Activated T-cell treated with anti-CD3 and anti-CD28 coated beads, Interleukin-2, amount 50 U/mL, for 4 hours (primary cell): ENCODE measurements at places on chromosomes 7 and 10.

GRCh38 chr7:7185371-7185989, 3.1 kb downstream of the C1GALT1 start:
- no peak for DNase-seq

GRCh38 chr10:83706952-83707582, 432.2 kb upstream of the GHITM start:
- DNase-seq: no peak

DNA sequence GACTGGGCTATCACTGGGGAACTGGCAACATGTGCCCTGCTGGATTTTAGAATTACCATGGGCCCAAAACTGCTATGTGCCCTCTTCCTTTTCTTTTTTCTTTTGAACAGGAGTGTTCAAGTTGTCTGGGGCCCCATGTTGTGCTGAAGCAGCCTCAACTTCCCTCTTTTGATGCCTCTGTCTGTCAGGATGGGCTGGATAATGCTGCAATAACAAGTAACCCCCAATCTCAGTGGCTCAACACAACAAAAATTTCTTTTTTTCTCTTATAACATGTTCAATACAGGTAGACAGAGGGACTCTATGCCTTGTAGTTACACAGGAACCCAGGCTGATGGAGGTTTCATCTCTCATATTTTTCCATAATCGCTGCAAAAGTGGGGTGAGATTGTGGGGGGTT, 8.2 kb upstream of the PCBD1 start:
- DNase-seq: no peak

GRCh38 chr10:4766454-4766853, 59.6 kb upstream of the AKR1E2 start:
- DNase-seq: no peak

DNA sequence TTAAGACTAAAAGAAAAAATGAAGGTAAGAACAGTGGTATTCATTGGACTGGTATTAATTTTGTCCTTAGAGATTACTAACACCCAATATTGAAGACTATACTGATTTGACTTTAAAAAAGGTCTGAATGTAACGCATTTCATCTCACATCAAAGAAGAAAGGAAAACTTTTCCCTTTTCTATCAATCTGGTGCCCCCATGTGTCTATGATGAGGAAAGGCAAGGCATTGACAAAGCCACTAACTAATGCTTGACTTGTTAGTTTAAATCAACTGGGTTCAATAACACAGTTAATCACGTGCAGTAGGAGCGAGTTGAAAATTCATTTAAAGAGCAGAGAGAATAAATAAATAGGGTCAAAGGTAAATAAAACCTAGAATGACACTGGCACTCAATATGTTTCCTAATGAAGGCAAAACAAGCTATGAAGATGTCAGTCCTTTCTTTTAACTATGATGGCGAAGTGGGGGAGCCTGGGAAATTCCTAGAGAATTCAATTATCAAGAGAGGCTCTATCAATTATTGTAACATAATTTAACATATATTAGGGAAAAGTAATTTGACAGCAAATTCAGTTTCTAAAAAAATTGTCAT, 180.9 kb downstream of the ANK3 start:
- no peak for DNase-seq

DNA sequence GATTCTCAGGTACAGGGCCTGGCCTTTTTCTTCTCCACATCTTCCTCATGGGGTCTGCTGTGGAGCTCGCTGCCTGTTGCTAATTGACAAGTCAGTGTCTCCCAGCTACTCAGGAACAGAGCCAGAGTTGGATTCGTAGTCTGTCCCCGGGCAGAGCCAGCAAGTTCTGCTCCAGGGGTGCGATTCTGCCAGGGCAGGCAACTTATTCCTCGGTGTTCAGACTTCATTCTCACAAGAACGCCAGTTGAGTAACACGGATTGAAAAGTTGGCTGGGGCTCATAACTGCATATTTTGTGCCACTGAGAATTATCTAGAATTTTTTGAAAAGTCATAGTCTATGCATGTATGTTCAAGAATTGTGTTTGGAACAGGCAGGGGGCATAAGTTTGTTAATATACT, 336.7 kb upstream of the NPVF start:
- no peak for DNase-seq

DNA sequence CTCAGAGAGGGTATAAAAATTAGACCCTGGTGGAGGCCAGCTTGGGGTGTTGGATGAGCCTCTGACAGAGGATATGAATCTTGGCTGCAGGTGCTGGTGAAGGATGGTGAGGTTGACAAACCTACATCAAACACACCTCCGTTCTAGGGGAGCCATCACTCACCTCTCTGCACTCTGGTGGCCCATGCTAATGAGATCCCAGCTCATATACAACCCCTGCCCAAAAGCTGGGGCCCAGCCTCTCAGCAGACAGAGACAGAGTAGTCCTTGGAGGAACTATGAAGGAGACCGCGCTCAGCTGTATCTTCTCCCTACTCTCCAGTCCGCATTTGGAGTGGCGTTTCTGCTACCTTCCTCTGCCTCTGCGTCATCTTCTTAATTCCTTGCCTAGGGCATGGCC, 83.1 kb upstream of the SORCS3 start:
- DNase-seq: no peak

DNA sequence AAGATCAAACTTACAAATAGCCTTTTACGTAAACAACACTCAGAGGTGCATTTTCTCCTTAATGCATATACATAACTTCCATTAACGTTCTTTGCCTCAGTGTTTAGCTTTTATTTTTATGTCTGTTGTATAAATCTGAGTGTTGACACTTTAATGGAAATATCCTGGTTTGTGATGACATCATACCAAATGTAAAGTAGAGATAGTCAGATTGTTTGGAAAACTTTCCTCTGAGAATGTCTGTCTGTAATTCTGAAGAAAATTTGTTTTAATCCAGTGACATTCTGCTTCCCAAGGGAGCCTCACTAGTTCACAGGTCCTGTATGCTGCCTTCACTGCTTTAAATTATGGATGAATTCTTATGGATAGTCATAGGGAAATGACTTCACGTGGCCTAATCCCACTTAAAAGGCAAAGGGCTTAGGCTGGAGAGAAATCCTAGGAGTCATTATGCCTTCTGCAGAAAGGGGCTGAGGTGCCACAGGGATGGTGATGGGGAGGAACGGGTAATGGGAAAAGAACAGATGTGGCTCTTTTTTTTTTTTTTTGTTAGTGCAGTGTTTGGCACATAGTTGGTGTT, 93.2 kb downstream of the DNAJB9 start:
- DNase-seq: no peak

GRCh38 chr7:20409961-20410360, 79.3 kb downstream of the ITGB8 start:
- no peak for DNase-seq

DNA sequence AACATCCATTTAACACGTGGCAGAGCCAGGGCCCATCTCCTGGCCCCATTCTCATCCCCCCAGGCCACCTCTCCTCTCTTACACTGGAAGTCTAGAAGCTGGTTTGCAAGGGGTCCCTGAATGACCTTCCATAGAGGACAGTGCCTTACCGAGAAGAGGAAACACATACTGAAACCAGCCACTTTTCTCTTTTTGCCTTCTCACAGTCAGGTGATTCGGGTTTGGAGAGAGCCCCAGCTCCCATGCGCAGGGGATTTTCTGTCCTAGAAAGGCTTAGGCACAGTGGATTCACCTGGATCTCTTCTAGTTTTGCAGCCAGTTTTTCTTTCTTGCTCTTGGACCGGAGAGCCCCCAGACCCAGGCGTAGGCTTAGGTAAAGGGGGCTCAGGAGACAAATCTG, 334.1 kb upstream of the C7orf33 start:
- DNase-seq: no peak

DNA sequence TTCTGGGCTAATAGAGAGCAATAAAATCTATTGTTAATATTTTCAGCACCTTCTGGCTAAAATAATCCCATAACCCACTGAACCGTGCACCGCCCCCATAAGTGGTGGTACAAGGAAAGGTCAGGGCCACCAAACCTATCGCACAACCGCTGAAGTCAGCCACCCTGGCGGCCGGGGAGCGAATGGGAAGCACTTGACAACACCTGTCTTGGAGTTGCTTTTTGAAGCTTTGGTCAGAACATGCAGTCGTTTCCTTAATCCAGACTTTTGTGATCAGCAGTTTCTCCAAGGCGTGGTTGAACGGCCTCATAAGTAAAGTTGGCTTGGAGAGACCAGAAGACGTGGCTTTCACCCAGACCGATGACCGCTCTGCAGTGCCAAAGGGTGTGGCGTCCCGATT, 97.4 kb downstream of the DNAJB6 start:
- DNase-seq: no peak
